ENCODE measurements at places on chromosomes 6 and 20.

DNA sequence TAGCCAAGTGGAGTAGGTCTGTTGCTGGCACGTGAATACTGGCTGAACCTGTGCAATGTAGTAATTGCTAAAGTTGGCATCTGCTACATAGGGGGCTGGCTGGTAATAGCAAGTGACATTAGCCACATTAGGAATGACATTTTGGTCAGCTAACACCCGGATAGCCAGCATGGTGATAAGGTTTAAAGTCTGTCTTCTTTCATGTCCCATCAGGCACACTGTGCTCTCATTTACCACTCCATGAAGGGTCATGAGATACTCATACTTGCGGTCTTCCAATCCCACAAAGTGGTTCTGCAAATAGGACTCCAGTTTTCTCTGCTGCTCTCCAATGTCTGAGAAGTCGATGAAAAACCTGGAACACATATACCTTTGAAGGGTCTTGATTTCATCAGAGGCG is 2.8 kb downstream of the TENT5A start:
- DNase-seq = no peak

GRCh38 chr6:162154001-162154400 is 573.6 kb downstream of the PRKN start:
- DNase-seq = no peak

GRCh38 chr6:166046226-166046625 is 121.4 kb downstream of the TBXT start:
- no peak for DNase-seq

GRCh38 chr6:132461958-132462357 is 51.0 kb downstream of the STX7 start:
- no peak for DNase-seq

- DNase-seq = no peak
Observed at GRCh38 chr20:64232794-64233193, 22.8 kb upstream of the PCMTD2 start.
